Caco-2 (cell line): ENCODE measurements at places on chromosomes 16 and 17. TPM values are rescaled to one million over a fixed set of nuclear protein-coding genes. Genes with fewer than 3 reads are reported as not detected.

SULT1A2 gene
- 0.43 TPM in 1 of 2 replicates, not detected in the other for total RNA-seq

SLC35G6 gene
- not detected in 2 replicates for total RNA-seq

GRCh38 chr16:70723740-70724145 lies 37.9 kb upstream of the MTSS2 start:
- H3K4me1 ChIP-seq: peaks cover 18% of the 10 kb centered on the region
- H3K36me3 ChIP-seq: no peaks in the 10 kb centered on the region; the same call in none of the 2 replicates
- no peak for DNase-seq
- H3K27me3 ChIP-seq: no peaks in the 10 kb centered on the region
- no peak overlapping the region for H3K27ac ChIP-seq
- no peak overlapping the region for H3K4me3 ChIP-seq

GRCh38 chr16:3530371-3530914 lies 29.6 kb downstream of the CLUAP1 start:
- H3K4me1 ChIP-seq: no peaks in the 10 kb centered on the region
- no peak overlapping the region for H3K27ac ChIP-seq
- DNase-seq: no peak
- H3K27me3 ChIP-seq: no peaks in the 10 kb centered on the region
- peaks cover 1% of the 10 kb centered on the region for H3K36me3 ChIP-seq

DNA sequence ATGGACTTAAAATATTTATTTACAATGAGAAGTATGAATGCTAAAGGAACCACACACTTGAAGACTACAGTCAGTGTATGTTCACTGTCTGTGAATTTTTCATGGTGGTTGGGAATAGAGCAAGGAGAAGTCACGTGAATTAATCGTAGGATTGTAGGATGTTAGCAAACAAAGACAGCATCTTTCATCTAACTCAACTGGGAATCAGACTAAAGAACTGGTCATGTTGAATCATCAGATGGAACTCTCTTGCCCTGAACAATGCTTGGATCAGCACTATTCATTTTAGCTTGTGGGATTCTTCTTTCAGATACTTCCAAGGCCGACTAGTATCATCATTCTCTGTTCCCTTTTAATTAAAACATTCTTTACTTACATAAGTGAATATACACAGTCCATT lies 18.1 kb downstream of the KCNJ2 start:
- H3K4me1 ChIP-seq: no peaks in the 10 kb centered on the region
- DNase-seq: no peak
- no peaks in the 10 kb centered on the region for H3K36me3 ChIP-seq
- no peak overlapping the region for H3K4me3 ChIP-seq
